ENCODE measurements at places on chromosomes 4 and X.
A peak's percentile ranks its signal among the peaks of the same experiment; 100 is the strongest.

DNA sequence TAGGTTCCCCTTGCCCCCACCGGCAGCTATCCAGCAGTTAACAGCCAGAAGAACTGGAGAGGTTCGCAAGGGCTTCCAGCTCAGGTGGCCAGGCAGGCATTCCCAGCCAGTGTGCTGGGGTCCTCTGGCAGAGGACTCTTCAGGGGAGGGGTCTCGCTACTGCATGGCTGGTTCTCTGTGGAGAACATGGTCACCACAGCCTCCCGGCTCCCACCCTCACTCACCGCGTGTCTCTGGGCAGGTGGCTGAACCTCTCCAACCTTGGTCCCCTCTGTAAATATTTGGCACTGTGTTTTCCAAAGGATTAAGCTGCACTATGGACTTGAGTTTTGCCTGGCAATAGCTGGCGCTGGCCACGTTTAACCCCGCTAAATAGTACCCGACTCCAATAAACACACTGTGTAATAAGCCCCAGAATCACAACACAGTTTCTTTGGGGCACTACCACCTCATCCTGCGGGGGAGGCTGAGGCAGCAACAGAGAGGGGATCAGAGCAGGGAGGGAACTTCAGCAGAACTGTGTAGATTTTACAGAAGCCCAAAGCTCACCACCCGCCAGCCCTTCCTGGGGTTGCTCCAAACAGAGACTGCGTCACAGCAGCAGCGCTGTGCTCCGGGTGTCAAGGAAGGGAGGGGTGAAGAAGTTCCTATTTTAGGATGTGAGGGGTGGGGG, 15.2 kb downstream of the BCOR start:
- DNase-seq, result no peak

GRCh38 chrX:23699636-23700194, 32.4 kb downstream of the PRDX4 start:
- DNase-seq, result no peak

DNA sequence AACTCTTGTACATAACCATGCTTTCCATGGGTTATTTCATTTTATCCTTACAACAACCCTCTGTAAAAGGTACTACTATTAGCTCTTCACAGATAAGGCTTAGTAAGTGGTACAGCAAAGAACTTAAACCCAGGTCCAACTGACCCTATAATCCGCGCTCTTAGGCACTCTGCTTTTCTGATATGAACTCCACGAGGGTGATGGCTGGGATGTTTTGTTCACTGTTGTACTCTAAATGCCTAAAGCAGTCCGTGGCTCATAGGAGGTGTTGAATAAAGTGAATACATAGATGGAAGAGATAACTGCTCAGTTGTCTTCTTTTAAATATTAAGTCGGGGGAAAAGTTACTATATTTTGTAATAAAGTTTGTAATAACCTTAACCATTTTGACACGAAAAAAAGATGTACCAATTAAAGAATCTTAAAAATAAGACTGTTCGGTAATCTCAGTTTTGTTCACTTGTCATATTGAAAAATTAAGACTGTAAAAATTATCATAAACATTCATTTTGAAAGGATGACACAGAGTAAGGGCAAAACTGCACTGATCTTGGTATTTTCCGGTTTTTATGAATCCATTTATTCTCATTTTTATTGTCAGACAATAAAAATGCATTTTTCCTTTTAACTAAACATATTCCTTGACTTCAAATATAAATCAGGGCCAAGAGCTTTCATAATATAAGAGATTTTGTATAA, 166.5 kb downstream of the FBXW7 start:
- DNase-seq, result no peak

- DNase-seq, result peak; percentile 81
Observed at GRCh38 chr4:41257257-41257901, 651 bp downstream of the UCHL1 start.

DNA sequence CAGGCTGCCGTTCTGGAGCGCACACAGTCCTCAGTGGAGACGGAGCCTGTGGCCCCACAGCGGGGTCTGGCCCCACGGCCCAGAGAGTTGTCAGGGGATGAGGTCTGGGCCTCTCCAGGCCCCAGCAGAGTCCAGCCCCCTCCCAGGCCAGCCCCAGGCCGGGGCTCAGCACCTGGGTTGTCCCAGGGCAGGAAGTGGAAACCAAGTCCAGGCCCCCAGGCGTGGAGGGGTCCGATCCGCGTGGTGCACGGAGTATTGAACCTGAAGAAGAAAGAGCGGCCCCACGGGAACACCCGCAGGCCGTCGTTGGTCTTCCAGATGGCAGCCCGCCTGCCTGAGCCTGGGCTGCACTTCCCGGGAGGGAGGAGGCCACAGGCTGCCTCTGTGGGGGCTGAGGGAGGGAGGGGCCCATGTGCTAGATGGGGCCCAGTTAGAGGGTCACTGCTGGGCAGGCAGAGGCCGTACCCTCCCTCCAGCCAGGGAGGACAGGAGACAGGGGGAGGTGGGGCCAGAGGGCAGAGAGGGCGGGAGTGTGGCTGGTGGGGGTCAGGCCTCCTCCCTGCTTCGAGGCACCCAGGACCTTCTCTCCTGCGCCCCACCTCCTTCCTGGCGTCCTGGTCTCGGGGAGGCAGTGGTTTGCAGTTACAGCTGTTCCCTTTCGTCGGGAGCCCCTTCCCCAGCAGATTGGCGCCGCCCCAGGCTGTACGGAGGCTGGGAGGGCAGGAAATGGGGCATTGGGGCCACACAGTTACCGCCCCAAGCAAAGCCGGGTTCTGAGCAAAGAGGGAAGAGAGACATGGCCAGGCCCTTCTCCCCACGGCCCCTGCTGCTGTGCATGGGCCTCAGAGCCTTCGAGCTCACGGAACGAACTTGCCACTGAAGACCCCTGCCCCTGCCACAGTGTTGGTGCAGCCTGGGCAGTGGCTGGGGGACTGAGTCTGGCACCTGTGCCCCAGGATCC, 8.1 kb downstream of the HGFAC start:
- no peak for DNase-seq

GRCh38 chr4:89836897-89837384, at the start of gene SNCA:
Gene SNCA, minus strand, starts transcription at chr4:89837161. Its CDS starts 1,494 bp downstream, at chr4:89835667.
- peak; percentile 49 for DNase-seq

DNA sequence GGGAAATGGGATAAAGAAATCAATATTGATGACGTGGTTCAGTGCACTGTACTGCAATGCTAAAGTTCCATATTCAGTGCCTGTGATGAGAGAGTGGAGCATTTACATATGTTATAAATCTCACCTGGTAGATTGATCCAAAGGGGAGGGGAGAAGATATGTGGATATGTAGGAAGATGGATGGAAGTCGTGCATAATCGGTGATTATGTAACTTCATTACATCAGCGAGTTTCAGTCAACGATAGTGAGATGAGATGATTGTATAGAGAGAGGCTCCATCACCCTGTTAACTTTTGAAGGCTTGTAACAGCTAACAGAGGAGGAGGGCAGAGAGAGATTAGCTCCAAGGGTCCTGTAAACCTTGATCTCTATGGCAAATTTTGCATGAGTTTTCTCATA, 1.8 kb downstream of the IL1RAPL1 start:
- no peak for DNase-seq

- no peak for DNase-seq
Observed at GRCh38 chrX:25068340-25068739, 52.6 kb upstream of the ARX start.

GRCh38 chr4:176638992-176639391, 153.7 kb downstream of the VEGFC start:
- DNase-seq, result no peak

GRCh38 chr4:124938836-124939235, 226.3 kb upstream of the ANKRD50 start:
- no peak for DNase-seq

- DNase-seq, result no peak
Observed at GRCh38 chr4:32506067-32506466, 1785.9 kb downstream of the PCDH7 start.

- DNase-seq, result no peak
Observed at GRCh38 chr4:150381036-150381435, 200.9 kb upstream of the MAB21L2 start.

GRCh38 chr4:2794486-2795299, 1.8 kb downstream of the SH3BP2 start:
- DNase-seq, result no peak

- DNase-seq, result no peak
Observed at GRCh38 chr4:172950990-172951389, 217.6 kb upstream of the GALNT7 start.

Data from AG08396 (cell line).